Astrocyte (in vitro differentiated cells and primary cell): ENCODE measurements at places on chromosomes 2 and 18.

DNA sequence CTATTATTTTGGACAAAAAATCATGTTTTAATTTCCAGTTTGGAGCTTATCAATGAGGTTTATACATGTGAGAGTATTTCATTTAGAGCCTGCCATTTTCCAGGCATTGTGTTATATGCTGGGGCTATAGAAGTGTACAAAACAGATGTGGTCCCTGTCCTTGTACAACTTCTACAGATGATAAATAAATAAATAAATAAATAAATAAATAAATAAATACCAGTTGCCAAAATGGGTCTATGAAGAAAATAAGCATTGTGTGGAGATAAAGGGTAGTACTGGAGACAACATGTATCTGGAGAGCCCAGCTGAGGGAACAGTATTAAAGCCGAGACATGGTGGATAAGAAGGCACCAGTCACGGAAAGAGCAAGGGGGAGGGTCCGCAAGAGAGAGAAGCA, 210.0 kb downstream of the SS18 start:
- no peak for DNase-seq

DNA sequence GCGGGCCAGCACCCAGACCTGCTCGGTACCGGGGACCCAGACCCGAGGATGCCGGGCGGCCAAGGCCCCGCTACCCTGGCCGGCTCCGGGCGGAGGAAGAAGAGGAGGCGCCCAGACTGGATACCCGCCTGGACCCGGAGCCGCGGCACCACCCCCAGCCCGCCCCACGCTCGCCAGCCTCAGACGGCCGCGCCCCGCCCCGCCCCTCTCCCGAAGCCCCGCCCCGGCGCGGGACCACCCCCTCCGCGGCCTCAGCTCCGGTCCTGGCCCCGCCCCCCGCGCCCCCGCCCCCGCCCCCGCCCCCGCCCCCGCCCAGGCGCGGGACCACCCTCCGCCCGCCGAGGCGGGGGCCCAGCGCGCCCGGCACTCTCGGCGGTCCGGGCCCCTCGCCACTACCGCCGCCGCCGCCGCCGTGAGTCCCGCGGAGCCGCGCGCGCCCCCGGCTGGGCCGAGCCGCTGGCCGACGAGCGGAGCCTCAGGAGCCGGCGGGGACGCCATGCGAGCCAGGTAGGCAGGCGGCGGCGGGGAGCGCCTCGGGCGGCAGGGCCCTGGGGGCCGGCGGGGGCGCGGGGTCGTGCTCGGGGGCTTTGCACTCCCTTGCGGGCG, at the start of gene SH3BP4:
Gene SH3BP4 (plus strand): TSS at position 354 of the 606 bp plus-strand sequence. CDS start 82,986 bp downstream, outside the sequence.
- DNase-seq, result peak; percentile 48

DNA sequence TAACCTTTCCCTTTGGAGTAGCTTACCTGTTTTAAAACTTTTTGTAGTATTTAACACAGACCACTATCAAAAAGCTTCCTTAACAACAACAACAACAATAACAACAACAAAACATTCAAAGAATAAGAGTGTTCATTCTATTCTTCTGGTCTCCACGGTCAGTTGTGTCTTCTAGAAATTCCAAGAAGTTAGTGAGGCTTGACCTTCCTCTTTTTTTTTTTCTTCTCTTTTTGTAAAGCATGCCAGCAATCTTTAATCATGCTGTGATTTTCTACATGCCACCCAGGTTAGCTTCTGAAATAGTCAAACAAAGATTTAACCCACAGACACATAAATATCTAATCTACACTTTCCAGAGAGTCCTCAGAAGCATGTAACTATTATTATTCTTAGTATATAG, 28.4 kb upstream of the KLHL14 start:
- no peak for DNase-seq

DNA sequence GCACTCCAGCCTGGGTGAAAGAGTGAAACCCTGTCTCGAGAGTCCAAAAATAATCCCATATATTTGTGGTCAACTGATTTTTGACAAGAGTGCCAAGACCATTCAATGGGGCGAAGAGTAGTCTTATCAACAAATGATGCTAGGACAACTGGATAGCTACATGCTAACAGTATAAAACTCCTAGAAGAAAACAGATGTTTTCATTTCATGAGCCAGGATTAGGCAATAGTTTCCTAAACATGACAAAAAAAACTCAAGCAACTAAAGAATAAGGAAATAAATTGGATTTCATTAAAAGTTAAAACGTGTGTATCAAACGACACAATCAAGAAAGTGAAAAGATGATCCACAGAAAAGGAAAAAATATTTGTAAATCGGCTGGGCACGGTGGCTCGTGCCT, 6.3 kb downstream of the LIMS2 start:
- no peak for DNase-seq

DNA sequence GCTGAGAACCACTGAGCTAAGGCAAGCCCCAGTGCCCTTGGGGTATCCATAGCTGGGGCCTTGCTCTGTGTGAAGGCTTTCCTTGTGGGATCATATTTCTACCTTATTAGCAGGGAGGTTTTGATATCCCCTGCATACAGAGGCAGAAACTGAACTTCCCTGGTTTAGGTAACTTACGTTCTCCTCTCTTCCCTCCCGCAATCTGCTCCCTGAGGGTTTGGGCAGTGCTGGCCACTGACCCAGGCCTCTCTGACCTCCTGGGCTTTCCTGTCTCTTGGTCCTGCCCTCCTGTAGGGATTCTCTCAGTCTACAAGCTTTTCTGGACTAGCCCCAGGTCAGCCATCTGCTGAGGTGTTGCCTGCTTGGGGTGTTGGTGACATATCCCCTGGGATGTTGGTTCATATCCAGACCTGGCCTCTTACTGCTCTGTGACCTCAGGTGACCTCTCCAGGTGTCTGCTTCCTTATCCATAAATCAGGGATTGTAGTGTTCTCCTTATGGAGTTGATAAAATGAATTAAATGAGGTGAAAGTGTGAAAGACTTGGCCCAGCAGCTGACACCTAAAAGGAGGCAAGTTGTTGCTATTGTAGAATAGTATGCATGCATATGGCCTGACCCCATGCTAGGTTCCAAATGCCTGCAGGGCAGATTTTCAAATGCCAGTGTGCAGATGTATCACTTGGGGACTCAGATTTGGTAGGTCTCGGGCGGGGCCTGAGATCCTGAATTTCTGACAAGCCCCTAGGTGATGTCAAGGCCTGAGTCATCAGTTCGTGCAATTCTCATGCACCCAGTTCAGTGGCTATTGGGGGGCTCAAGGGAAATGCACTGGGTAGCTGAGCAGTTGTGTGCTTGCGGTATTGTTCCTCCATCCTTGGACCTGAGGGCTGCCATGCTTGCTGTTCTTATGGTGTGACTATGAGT, 106.6 kb downstream of the FHOD3 start:
- DNase-seq, result no peak

DNA sequence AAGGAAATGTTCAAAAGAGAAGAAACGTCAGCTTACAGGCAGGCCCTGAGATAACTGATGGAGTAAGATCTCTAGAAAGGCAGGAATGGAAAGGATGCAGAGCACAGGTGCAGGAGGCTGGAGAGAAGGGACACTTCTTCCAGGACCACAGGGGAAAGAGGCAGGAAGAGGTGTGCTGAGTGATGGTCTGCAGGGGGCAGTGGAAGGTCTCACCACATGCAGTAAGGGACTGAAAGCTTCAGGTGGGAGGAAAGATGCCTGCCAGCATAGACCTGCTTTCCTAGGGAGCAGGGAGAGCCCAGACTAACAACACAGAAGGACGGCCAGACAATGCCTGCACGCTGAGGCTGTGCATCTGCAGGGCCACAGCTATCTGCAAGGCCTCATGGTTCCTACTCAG, 156.8 kb downstream of the L3MBTL4 start:
- DNase-seq, result no peak

DNA sequence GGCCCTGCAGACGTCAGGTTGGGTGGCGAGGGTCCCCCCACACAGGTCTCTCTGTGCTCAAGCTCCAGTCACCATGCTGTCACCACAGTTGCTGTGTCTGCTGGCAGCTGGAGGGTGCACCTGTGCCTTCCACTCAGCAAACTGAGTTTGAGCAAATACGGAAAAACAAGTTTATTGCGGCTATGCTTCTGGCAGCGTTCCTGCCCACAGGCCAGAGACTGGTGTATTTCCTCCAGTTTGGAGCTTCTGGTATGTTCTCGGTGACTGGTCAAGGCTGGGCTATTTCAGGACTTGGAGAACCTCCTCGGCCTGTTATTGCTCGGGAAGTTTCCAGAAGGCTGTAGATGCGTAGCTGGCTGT, 132.6 kb downstream of the SEPTIN10 start:
- peak; percentile 25 for DNase-seq

DNA sequence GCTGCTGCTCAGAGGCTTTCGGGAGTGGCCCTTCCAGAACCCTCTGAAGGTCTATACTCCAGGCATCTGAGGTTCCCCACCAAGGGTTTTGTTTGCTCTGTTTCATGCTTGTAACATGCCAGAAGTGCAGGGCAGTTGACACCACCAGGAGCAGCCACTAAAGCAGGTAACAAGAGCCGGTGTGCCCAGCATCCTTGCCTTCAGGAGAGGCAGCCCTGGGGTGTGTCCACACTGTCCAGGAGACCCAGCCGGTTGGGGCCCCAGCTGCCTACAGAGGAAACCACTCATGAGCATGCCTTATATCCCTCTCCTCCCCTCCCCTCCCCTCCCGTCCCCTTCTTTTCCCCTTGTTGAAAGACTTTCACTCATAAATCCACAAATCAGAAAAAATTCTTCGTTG, 93.1 kb downstream of the CD8B2 start:
- no peak for DNase-seq

- peak; percentile 69 for DNase-seq
Measured at GRCh38 chr18:23337599-23338444, 115.3 kb upstream of the RIOK3 start.

DNA sequence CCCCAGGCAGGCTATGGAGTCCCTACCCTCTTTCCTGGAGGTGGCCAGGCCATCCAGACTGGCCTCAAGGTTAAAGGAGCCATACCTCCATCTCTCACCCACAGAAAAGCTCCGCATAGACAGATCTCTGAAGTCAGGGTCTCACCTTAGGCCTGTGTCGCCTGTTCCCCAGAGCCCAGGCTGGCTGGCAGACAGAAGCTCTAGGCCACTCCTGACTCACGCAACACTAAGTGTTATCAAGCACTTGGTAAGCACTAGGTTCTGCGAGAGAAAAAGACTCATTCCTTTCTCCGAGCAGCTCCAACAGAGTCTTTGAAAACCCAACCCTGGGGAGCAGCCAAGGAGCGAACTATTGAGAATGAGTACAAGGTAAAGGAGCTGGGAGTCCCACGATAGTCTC, 6.1 kb downstream of the SMAD7 start:
- peak; percentile 73 for DNase-seq

DNA sequence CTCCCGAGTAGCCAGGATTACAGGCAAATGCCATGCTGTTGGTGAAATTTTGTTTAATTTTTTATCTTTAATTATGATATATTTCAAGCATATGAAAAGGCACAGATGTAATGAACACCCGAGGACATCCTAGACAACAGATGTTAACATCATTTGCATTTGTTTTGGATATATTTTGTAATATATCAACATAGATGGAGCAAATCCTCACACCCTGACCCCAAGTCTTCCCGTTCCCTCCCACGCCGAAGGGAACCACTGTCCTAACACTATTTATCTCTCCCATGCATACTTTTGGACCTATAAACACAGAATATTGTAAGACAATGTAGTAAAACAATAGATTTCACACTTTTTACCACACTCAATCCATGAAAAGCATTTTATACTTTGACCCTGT, 99.5 kb downstream of the GFPT1 start:
- DNase-seq, result no peak

DNA sequence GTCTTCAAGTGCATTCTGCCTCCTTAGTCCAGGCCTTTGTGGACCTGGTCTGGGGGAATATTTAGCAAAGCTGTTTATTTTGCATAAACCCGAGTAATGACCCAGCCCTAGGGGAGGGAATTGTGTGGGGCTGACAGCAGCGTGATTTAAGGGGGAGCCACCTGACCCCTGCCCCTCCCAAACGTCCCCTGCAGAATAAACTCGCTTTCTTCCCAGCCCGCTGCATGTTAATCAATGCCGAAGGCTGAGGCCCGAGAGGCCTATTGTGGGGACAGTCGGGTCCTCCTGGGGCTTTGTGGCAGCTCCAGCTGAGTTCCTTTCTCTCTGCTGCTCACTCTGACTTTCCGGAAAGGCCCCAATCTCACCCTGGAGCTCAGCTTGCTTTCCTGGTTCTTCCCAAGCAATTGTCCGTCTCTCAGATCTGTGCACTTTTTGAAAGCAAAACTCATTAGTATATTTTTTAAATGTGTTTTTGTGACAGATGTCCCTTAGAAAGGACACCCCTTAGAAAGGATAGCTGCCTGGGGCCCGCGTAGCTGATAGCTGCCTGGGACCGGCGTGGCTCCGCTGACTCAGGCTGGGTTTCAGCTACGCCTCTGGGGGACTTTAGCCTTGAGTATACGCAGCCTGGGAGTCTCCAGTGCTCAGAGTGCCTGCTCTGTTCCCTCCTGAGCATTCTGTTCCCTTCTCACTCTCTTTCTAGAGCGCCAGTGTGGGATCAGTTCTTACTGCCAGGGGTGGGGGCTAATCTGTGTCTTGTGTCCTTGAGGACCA, 158.3 kb downstream of the GLI2 start:
- DNase-seq, result no peak

DNA sequence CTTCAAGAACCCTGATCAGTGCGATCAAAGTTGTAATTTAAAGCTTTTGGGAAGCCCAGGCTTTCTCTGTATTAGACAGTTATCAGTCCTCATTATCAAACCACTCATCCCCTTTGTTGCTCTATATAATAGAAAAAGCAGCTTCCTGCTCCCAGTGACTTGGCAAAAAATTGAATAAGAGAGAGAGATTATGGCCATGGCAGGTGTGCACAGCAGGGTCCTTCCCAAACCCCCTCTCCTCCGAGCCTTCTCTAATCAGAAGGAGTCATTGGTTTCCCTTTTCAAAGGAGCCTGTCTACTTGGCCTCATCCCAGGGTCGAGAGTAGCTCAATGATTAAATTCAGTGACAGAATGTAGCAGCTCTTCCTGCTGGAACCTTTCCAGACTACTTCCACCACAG, 81.5 kb downstream of the SEMA4F start:
- DNase-seq, result no peak

DNA sequence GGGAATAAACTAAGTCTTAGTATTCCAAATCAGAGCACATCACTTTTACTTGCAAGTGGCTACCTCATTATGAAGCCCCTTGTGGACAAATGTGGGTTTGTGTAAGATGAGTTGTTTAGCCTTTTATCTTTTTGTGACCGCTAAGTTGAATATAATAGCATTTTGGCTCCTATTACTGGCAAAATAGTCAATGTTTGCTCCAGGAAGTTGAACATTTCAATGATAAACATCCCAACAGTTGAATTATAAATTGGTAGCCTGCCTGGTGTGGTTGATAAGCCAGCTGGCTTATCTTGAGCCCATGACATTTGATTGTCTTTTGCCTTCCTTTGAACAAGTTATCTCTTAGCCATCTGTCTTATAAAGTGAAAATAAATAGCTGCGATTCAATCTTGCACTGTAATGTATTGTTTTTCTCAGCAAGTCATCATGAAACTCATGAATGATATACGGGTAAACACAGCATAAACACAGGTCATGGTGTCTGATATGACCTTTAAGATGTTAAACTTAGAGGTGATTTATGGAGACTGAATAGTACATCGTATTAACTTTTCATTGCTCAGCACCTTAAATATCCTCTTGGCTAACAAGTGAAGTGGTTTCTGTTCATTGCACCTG, 338.4 kb downstream of the SOCS6 start:
- no peak for DNase-seq
